ENCODE measurements at places on chromosomes 1 and 21. TPM values are rescaled to one million over a fixed set of nuclear protein-coding genes. Genes with fewer than 3 reads are reported as not detected.

The C1QTNF12 gene
- 7.5 TPM for total RNA-seq

The RGS13 gene
- not detected for total RNA-seq

The PAPPA2 gene
- 0.17 TPM for total RNA-seq

The CDC20 gene
- 127 TPM for total RNA-seq

The SHISAL2A gene
- total RNA-seq: 8.9 TPM

The IL20 gene
- not detected for total RNA-seq

The MYCL gene
- total RNA-seq: 0.09 TPM

The WLS gene
- not detected for total RNA-seq

The BARHL2 gene
- not detected for total RNA-seq

The S100A8 gene
- total RNA-seq: not detected

- H3K36me3 ChIP-seq: no peaks in the 10 kb centered on the region
- no peak overlapping the region for H3K27ac ChIP-seq
- no peak for ATAC-seq
- no peaks in the 10 kb centered on the region for H3K27me3 ChIP-seq
Observed at GRCh38 chr1:60503266-60503925, 429.8 kb upstream of the C1orf87 start.

DNA sequence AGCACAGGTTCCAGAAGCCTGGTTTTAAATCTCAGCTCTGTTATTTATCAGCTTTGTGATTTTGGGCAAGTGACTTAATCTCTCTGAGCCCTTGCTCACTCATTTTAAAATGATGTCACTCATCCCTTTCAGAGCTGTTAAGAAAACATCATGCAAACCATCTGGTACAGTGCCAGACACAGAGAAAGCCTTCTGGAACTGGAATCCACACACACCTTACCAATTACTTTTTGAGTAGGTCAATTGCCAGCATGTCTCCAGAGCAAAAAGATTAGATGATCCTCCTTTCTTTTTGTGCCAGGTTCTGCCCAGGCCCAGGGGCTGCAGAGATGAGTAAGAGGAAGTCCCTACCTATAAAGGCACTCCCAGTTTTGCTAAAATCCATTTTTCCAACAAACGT lies 61.3 kb downstream of the ROR1 start:
- no peak for ATAC-seq
- H3K27me3 ChIP-seq: peaks cover 12% of the 10 kb centered on the region
- no peak overlapping the region for H3K4me3 ChIP-seq
- no peaks in the 10 kb centered on the region for H3K4me1 ChIP-seq
- no peak overlapping the region for H3K27ac ChIP-seq
- no peaks in the 10 kb centered on the region for H3K36me3 ChIP-seq

- no peak for ATAC-seq
- H3K4me3 ChIP-seq: peak overlapping the region; percentile 2
- H3K36me3 ChIP-seq: no peaks in the 10 kb centered on the region
- no peaks in the 10 kb centered on the region for H3K27me3 ChIP-seq
- no peak overlapping the region for H3K27ac ChIP-seq
- peaks cover 12% of the 10 kb centered on the region for H3K4me1 ChIP-seq
Observed at GRCh38 chr1:84174051-84174556, 30.0 kb downstream of the PRKACB start.

DNA sequence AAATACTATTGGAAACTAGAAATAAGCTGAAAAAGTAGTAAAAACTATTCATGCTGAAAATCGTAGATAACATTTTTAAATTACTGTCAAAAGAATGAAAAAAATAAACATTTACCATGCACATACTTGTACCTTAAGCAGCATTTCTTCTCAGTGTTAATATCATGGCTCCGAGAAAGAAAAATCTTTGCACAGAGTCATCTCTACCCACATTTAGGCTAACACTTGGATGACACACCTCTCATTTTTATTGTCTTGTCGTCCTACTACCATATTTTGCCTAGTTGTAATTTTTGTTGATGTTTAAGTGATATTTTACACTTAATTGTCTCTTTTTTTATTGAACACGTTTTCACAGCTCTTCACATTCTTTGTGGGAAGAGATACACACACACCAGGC lies 1.7 kb upstream of the TNFSF4 start:
- H3K27me3 ChIP-seq: no peaks in the 10 kb centered on the region
- ATAC-seq: no peak
- H3K4me1 ChIP-seq: peaks cover 29% of the 10 kb centered on the region
- H3K27ac ChIP-seq: no peak overlapping the region

DNA sequence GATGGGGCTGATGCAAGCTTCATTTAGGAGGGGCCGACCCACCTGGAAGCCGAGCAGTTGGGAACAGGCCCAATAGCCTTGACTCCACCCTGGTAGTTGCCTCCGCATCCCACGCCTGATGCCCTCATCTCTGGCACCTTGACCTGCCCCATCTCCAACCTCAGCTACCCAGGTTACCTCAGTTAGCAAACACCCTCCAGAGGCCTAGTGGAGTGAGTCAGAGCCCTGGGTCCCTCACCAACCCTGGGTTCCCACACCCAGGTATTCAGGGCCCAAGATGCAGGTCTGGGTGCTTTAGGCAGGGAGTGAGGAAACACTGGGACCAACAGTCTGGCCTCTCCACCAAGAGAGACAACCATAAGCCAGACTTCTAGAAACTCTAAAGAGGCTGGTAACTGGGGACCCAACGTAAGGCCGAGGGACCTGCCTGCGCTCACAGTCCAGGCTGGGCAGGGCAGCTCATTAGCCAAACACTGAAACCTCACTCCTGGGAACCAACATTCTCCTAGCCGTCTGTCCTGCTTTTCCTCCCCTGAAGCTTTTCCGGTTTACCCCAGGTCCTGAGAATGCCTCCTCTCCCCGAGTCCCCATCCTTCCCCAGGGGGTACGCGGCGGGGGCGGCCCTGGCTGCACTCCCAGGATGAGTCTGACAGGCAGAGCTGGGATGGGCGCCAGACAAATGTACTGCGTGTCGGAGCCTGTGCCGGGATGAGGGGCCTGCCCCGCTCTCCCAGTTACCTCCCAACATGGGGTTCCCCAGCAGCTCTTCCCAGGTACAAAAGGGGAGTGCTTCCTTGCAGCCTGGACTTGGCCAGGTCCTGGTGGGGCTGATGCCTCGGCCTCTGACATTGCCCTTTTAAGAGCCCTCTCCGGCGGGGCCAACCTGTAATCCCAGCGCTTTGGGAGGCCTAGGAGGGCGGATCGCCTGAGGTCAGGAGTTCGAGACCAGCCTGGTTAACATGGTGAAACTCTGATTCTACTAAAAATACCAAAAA lies 8.9 kb upstream of the CELSR2 start:
- ATAC-seq: peak; percentile 28
- peak overlapping the region; percentile 39 for H3K27ac ChIP-seq
- H3K27me3 ChIP-seq: peaks cover 9% of the 10 kb centered on the region
- H3K4me3 ChIP-seq: no peak overlapping the region
- peaks cover 12% of the 10 kb centered on the region for H3K4me1 ChIP-seq

- ATAC-seq: no peak
- H3K4me1 ChIP-seq: no peaks in the 10 kb centered on the region
- no peak overlapping the region for H3K4me3 ChIP-seq
- no peak overlapping the region for H3K27ac ChIP-seq
- peaks cover 6% of the 10 kb centered on the region for H3K36me3 ChIP-seq
- no peaks in the 10 kb centered on the region for H3K27me3 ChIP-seq
Observed at GRCh38 chr1:3774276-3774945, 1.9 kb downstream of the SMIM1 start.

DNA sequence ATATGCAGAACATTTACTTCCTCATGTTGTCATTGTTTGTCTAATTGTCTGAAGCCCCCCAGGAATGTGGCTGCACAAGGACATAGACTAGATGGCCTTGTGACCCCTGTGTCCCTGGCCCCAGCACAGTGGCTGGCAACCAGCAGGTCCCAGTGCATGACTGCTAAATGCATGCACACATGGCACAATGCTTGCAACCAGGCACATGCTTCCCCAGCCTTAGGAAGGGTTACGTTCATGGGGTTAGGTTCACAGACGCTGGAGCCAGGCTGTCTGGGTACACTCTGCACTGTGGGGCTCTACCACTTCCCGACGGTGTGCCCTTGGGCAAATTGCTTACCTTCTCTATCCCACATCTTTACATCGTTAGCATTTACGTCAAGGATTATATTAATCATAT lies 21.2 kb upstream of the CLIC6 start:
- no peaks in the 10 kb centered on the region for H3K4me1 ChIP-seq
- H3K27ac ChIP-seq: no peak overlapping the region
- no peak for ATAC-seq
- H3K27me3 ChIP-seq: peaks cover 26% of the 10 kb centered on the region

- H3K36me3 ChIP-seq: no peaks in the 10 kb centered on the region
- ATAC-seq: no peak
- no peaks in the 10 kb centered on the region for H3K4me1 ChIP-seq
Observed at GRCh38 chr1:36876990-36877389, 157.3 kb downstream of the GRIK3 start.

DNA sequence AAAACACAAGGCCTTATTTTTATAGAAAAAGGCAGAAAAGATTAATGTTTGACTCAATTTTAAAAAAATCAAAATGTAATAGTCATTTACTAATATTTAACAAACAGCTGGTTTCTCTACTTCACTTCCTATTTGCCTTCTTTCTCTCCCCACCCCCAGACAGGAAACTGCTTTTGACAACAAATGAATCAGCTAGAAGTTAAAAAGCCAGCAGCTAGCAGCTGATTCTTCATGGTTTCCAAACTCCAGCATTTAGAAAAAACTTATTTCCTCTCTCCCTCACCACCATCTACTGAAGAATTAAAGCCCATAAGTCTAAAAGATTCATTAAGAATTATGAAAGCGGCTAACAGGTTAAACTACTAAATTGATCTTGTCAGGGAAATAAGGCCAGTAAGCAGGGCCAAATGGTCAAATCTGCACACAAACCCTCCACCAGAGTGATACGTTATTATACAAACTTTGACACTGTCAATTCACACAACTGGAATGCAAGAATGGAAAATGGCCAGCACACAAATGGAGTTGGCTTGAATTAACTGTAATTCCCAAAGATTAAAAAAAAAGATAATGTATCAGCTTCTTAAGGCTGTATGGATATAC lies 4.0 kb downstream of the WDR26 start:
- peaks cover 30% of the 10 kb centered on the region for H3K4me1 ChIP-seq
- no peaks in the 10 kb centered on the region for H3K27me3 ChIP-seq
- peak overlapping the region; percentile 90 for H3K4me3 ChIP-seq
- peaks cover 90% of the 10 kb centered on the region for H3K36me3 ChIP-seq
- ATAC-seq: no peak

DNA sequence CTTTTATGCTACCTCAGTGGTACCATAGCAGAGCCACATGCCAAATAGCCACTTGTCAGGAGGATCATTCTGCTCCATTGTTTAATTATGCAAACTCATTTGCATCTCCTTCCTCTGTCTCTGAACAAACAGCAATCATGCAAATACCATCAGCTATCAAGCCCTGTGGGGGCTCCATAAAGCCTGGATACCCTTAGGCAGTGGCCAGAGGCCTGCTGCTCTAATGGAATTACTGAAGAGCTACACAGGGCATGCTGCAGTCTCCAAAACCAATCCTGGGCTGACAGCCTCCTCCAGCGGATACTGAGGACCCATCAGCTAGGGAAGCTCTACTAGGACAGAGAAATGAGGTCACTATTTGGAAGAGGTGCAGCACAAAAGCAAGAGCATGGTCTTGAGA lies 376.3 kb downstream of the KCNH1 start:
- H3K27me3 ChIP-seq: peaks cover 3% of the 10 kb centered on the region
- ATAC-seq: no peak
- no peak overlapping the region for H3K4me3 ChIP-seq
- no peak overlapping the region for H3K27ac ChIP-seq
- H3K4me1 ChIP-seq: no peaks in the 10 kb centered on the region
- H3K36me3 ChIP-seq: no peaks in the 10 kb centered on the region

DNA sequence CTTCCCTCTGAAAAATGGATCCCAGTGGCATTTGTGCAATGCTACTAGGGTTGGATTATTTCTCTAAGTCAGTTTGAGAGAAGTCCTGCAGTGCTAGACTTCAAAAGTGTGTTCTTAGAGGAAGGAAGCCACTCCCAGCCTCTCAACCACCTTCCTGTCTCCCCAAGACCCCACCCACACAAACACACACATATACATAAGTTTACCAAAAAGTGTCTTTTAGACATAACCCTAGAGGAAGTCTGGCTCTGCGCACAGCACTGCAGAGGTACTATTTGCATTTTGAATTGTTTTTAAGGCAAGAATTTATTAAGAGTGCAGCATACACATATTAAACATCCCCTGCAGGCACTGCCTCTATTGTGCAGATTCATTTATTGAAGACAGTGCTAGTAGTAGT lies 127.3 kb downstream of the HHIPL2 start:
- H3K4me3 ChIP-seq: peak overlapping the region; percentile 47
- H3K27me3 ChIP-seq: no peaks in the 10 kb centered on the region
- H3K36me3 ChIP-seq: no peaks in the 10 kb centered on the region

- H3K4me1 ChIP-seq: peaks cover 26% of the 10 kb centered on the region
- no peaks in the 10 kb centered on the region for H3K27me3 ChIP-seq
- no peak overlapping the region for H3K27ac ChIP-seq
- peaks cover 46% of the 10 kb centered on the region for H3K36me3 ChIP-seq
Observed at GRCh38 chr1:51842261-51842660, 36.3 kb downstream of the NRDC start.

- H3K27me3 ChIP-seq: no peaks in the 10 kb centered on the region
- no peaks in the 10 kb centered on the region for H3K36me3 ChIP-seq
Observed at GRCh38 chr1:173017792-173018191, 32.9 kb downstream of the TNFSF18 start.

DNA sequence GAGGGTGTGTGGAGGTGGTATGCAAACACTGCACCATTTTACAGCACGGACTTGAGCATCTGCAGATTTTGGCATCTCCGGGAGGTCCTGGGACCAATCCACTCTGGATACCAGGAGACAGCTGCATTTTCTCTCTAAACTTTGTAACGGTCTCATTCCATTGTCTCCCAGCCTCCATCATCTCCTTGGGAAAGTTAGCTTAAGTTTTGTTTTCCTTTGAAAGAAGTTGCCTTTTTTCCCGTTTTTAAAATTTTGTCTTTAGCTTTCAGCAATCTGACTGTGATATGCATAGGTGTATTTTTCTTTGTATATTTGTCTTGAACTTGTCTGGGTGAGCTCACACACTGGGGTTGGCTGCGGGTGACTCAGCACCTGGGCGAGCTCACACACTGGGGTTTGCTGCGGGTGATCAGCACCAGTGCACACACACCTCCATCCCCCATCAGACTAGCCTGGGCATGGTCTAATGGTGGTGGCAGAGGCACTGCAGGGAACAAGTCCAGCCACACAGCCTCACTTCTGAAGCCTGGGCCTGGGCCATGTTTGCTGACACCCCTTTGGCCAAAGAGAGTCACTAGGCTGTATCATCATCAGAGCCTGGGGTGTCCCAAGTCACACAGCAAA lies 32.1 kb upstream of the COL18A1 start:
- peaks cover 17% of the 10 kb centered on the region for H3K27me3 ChIP-seq
- H3K4me3 ChIP-seq: no peak overlapping the region
- no peaks in the 10 kb centered on the region for H3K4me1 ChIP-seq
- ATAC-seq: no peak
- no peak overlapping the region for H3K27ac ChIP-seq
- H3K36me3 ChIP-seq: no peaks in the 10 kb centered on the region

- H3K27me3 ChIP-seq: no peaks in the 10 kb centered on the region
- no peaks in the 10 kb centered on the region for H3K4me1 ChIP-seq
- no peak overlapping the region for H3K4me3 ChIP-seq
- no peak for ATAC-seq
- H3K27ac ChIP-seq: no peak overlapping the region
Observed at GRCh38 chr1:202623075-202623474, 87.2 kb downstream of the SYT2 start.

GRCh38 chr1:94280541-94280940 lies 43.2 kb upstream of the ARHGAP29 start:
- no peak overlapping the region for H3K27ac ChIP-seq
- H3K36me3 ChIP-seq: no peaks in the 10 kb centered on the region
- no peaks in the 10 kb centered on the region for H3K4me1 ChIP-seq
- no peak for ATAC-seq
- H3K4me3 ChIP-seq: no peak overlapping the region
